CD4-positive, alpha-beta T cell treated with Interleukin-6 for 4 hours (primary cell): ENCODE measurements at places on chromosomes 6 and 20.
A peak's percentile ranks its signal among the peaks of the same experiment; 100 is the strongest.

- no peak for DNase-seq
These were observed 202.0 kb downstream of the WDR27 start for GRCh38 chr6:169499848-169500247.

GRCh38 chr6:5896476-5897200, 110.1 kb downstream of the NRN1 start:
- DNase-seq, result no peak

DNA sequence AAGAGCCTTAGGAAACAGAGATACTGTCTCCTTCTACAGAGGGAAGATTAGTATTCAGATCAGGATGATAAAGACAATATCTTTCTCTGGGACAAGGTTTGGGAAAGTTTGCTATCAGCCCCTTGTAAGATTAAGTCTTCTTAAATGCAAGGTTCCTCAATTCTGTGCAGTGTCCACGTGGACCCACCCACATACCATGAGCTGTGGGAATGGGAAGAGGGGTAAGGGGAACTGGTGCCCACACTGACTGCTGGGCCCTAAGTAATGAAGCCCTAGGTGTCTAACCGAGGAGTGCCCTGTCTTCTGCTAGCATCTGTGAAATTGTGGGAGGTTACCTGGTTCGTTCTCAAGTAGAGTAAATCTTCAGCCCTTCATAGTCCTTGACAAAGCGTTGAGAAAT, 5.8 kb upstream of the SSTR4 start:
- DNase-seq, result no peak

DNA sequence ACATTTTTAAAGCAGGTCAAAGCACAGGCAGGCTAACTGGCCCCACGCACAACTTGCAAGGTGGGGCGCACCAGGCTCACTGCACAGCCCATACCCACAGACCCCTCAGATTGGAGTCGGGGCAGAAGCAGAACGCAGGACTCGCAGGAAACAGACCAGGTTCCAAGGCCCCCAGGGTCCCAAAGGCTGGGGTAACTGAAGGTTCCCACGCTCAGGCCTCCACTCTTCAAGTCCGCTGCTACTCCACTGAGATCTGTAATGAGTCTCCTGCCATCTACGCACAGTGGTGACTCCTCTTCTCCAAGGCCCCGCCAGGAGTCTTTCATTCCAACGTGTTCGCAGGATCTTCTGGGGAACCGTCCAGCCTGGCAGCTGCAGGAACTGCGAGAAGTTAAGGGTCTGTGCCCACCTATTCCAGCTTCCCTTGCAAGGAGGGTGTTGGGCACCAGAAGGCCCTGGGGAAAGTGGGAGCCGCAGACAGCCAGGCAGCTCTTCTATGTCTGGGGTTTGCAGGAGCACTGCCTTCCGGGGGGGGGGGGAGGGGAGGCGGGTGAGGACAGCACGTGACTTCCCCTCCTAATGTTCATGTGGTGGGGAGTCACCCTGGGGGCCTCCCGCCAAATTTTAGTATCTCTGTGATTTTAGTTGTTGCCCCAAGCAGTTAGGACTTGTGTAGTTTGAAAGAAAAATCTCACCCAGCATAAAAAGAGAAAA, 2.0 kb upstream of the TAF4 start:
- DNase-seq, result peak; percentile 64

GRCh38 chr20:5781798-5782750, 31.9 kb downstream of the SHLD1 start:
- no peak for DNase-seq

DNA sequence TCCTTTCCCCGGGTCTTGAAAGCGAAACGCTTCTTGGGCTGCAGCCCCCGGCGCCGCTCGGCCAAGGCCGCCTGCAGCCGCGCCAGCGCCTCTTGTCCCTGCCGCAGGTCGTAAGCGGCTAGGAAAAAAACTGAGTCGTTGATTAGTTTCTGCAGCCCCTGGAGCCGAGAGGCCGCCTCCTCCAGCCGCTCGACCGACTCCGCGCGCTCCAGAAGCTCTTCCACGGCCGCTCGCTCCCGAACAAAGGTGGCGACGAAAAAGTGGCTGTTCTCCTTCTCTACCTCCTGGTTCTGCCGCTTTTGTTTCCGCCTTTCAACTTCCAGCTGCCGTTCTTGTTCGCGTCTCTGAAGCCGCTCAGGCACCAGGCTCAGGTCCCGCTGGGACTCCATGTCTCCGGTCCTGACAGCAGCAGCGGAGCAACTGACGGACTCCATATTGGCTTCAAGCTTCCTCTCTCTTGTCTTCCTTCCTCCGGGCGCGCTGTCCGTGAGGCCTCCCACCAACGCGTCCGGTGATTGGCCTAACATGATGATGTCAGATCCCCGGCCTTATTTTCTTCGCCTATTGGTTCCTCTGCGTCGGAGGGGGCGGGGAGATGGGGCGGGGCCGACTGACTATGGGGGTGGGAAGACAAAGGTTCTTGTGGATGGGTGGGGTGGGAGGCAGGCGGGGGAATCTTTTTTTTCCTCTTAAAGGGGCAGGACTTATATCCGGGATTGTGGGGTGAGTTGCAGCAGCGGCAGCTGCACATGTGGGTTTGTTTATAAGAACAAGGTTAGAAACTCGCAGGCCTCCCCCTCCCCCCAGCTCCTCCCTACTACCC, at the start of gene TBCC:
TSS of gene TBCC (minus strand) at position 464 of the 823 bp plus-strand sequence. CDS start at position 434, 30 bp downstream.
- peak; percentile 97 for DNase-seq

GRCh38 chr6:69775585-69775849, 21.3 kb downstream of the LMBRD1 start:
- DNase-seq, result no peak

GRCh38 chr6:148359228-148359627, 16.6 kb downstream of the SASH1 start:
- DNase-seq, result no peak

DNA sequence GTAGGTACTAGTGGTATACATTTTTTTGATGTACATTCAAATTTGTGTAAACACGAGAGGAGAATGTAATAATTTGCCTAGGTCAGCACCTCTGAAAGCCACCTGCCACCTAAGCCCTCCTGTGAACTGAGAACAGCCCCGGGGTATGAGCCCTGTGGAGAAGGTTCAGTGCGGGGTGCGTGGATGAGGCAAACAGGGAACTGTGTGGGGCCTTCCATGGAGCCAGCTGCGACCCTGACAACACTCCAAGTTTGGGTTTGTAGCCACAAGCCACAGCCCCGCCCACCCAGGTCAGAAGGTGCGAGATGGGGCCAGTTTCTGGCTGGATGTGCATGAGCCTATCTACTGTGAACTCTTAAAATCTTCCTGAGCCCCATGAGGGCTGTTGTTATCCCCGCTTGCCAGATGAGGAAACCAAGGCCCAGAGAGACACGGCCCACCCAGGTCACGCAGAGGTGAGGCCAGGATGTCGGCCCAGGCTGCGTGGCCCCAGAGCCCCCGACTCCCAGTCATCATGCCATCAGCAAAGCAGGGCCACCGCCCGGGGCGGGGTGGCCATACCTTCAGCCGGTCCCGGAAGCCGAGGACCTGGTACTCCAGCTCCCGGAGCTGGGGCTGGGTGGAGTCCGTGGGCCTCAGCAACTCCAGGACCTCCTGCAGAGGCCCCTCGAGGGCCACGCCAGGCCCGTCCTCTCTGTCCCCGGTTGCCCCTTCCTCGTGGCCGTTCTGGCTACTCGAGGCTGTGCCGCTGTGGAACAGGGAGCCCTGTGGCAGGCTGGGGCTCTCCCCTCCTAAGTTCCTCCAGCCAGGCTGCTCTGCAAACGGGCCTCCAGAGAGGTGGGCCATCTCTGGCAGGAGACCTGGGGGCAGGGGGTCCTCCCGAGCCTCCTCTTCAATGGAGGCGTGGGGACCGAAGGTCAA, 89.6 kb downstream of the RIPOR3 start:
- no peak for DNase-seq
